ENCODE measurements at places on chromosomes 6 and 20.

DNA sequence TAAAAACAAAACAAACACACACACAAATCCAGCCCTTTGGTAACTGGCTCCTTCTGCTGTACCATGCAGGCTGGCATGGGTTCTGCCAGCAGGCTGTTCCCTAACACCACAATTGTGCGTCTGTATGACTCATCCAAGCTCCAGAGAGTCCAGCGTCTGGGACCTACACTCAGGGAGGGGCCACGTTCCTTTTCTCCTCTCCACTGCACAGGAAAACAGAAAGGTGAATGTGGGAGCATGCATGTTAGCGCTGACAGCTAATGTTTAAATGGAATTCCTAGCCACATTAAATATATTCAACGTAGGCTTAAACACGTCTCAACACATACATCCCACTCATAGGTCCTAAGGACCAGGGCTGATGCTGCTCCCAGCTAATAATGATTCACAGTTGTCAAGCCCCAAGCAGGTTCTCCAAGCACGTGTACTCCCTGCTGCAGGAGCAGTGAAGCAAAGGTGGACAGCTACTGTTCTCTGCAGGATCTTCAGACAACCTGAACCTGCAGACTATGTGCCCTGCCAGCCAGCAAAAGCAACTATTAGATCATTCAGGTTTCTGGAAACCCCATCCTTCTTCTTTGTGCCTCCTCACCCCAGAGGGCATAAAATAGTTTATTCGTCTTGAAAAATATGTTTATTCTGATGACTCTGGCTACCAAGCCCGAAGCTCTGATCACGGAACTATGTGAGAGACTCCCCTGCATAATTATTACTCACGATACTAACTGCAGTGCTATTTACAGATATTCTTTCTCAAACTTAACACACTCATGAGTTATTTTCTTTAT lies 20.9 kb downstream of the MAP1LC3A start:
- ATAC-seq: no peak

- no peak for ATAC-seq
Observed at GRCh38 chr6:116008470-116009243, 52.0 kb downstream of the FRK start.

- ATAC-seq: no peak
Observed at GRCh38 chr20:2610941-2611720, 41.3 kb upstream of the NOP56 start.

- ATAC-seq: no peak
Observed at GRCh38 chr20:56592817-56593216, 36.3 kb upstream of the TFAP2C start.

- ATAC-seq: no peak
Observed at GRCh38 chr6:5143634-5144311, 58.6 kb downstream of the PPP1R3G start.

DNA sequence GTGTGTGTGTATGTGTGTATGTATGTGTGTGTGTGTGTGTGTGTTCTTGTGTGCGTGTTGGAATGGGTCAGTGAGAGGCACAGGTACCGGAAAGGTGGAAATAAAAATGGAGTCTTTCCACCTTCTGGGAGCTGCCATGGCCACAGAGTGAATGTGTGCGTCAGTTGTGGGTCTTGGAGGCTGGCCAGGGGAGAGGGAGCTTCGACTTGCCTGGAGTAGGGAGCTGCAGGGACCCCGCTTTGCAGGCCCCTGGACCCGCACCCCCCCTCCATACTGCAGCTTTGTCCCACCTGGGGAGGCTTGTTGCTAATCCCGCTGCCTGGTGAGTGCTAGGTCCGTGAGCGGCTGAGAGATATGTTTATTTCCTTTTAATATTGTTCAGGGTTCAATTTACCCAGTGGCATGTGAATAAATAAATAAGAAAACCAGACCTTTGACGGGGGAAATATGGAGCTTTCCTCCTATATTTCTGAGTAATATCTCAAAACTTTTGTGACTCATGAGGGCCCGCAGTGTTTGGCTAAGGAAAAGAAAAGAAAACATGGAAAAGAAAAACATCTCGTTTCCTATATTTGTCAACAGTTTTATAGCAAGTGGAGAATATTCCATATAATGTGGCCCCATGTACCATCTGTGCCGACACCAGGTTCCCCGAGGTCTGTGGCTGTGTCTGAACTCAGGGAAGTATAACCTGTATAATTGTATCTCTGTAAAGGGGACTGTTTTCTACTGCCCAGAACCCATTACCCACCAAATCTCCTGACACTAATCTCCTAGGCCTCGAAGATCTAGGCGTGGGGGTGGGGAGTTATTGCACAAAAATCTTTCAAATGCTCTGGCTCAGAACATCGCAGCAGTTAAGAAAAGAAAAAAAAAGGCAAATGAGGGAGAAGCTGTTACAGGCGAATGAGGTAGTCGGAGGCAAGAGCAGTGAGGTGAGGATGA lies 24.6 kb upstream of the CCDC167 start:
- ATAC-seq: no peak

Data from activated CD4-positive, CD25-positive, alpha-beta regulatory T cell treated with anti-CD3 and anti-CD28 coated beads, Interleukin-2, amount 50 U/mL, for 24 hours (primary cell).